Endothelial cell of umbilical vein (primary cell): ENCODE measurements at places on chromosomes 2 and 18. TPM values are rescaled to one million over a fixed set of nuclear protein-coding genes. Genes with fewer than 3 reads are reported as not detected.

Gene FAM117B
- 5.7 and 7.0 TPM in 2 replicates for total RNA-seq

Gene PROM2
- total RNA-seq = 0.44 and 0.60 TPM in 2 replicates

Gene MYCN
- total RNA-seq = 3.6 and 6.8 TPM in 2 replicates

GRCh38 chr2:169254774-169255173, 107.6 kb downstream of the LRP2 start:
- no peak for DNase-seq
